ENCODE measurements at places on chromosomes 16 and 17. TPM values are rescaled to one million over a fixed set of nuclear protein-coding genes. Genes with fewer than 3 reads are reported as not detected.

DNA sequence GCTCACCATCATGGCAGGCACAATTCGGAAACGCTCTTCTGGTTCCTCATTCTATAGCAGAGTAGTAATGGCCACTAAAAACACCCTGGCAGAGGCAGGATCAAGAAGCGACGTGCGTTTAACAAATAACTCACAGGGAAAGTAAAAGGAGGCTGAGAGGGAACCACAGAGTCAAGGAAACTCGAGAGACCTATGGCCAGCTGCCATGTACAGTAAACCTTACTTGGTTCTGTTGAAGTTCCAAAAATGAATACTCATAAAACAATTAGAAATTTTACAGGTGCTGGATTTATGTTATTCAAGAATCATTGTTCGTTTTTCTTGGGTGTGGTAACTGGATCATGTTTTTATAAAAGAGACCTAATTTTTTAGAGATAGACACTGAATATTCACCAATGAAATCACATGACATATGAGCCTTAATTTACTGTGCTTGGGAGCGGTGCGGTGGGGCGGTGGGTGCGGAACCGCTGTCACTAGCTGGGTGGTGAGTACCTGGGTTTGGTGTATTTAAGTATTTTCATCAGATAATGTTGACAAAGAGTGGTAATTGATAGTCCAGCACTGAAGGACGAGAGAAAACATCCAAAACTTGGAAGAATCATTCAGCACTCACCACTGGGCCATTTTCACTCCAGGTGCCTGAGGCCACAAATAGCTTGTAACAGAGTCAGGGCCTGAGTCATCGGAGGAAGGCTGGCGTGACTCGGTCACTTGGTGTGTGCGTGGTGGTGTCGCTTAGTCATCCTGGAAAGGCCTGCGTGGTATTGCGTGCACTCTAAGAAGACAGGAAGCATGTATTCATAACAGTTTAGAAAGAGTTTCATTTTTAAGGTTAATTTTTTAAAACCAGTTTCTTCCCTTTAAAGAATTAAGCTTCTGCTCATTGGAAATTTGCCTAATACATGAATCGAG is 135.4 kb upstream of the CHMP6 start:
- DNase-seq = peak; percentile 88

ACOX1 gene
- total RNA-seq = 73.3 TPM

GNG13 gene
- not detected for total RNA-seq

- DNase-seq = no peak
These were observed 1.4 kb upstream of the NDRG4 start for GRCh38 chr16:58498341-58499091.

- DNase-seq = no peak
These were observed 73.3 kb upstream of the MON1B start for GRCh38 chr16:77117707-77118106.

TEKT1 gene
- not detected for total RNA-seq

GRCh38 chr16:10383626-10384025 is 2.2 kb upstream of the ATF7IP2 start:
- no peak for DNase-seq

DNA sequence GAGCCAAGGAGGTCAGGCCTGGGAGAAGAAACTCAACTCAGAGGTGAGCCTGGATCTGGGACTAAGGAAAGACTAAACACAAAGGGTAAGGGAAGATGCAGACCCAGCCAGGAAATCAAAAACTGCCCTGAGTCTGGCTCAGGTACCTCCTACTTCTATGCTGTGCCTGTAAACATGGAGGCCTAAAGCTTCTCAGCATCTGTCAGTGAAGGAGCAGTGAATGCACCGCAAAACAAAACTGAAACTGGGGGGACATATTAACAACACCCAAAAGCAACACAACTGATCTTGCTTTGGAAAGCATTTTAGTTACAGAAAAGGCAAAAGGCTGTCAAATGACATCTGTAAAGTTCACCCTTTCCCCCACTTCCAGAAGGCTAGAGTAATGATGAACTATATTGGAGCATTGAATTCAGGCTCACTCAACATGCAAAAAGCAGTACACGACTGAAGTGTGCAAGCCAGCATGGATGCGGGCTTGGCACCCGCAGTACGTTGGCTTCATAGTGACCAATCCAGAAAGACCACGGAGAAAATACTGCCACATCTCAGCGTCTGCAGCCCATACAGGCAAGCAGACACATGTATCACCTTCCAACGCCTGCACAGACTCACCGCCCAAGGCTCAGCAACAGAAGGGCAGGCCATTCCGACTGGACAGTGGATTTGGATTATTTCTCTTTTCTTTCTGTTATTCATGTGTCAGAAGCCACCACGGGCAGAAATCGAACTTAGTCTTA is 3.8 kb downstream of the TBC1D16 start:
- DNase-seq = no peak

DNA sequence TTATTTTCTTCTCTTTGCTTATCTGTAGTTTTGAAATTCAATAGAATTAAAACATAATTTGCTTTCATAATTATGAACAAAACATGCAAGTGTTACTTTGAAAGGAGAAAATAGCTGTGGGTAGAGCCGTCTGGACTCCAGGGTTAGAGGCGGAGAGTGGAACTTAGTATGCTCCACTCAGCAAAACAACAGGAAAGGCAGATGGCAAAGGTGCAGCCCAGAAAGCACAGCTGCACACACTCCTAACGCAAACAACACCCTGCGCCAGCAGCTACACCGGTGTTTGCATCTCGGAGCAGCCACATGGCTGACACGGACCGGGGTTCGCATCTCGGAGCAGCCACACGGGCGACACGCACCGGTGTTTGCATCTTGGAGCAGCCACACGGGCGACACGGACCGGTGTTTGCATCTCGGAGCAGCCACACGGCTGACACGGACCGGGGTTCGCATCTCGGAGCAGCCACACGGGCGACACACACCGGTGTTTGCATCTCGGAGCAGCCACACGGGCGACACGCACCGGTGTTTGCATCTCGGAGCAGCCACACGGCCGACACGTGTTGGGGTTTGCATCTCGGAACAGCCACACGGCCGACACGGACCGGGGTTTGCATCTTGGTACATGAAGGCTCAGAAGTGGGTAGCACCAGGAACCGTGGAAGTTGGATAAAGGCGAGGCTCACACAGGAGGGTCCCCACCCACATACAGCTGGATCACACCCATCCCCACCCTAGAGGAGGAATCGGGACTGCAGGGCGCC is 12.2 kb upstream of the CAPN15 start:
- no peak for DNase-seq

GRCh38 chr16:46482895-46483294 is 138.3 kb downstream of the SHCBP1 start:
- no peak for DNase-seq

- no peak for DNase-seq
These were observed 10.3 kb downstream of the ZNF385C start for GRCh38 chr17:42087736-42088705.

All from cardiac septum (tissue), 1 donor.